ENCODE measurements at places on chromosomes 12 and 14. TPM values are rescaled to one million over a fixed set of nuclear protein-coding genes. Genes with fewer than 3 reads are reported as not detected.
A peak's percentile ranks its signal among the peaks of the same experiment; 100 is the strongest.

DNA sequence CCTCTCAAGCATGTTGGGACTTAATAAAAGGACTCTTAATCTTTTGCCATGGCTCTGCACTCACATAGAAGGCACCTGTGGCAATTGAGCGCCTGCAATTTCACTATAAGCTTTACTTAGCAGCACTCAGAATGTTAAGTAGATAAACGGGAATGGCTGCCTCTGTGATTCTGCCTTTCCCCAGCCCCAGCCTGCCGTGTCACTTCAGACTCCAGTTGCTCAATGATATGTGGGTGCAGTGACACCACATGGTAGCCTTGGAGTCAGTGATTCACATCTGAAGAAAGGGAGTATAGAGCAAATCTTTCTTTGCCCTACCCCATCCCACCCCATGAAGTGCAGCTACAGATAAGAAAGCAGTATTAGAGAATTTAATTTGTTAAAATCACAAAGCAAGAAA, 96.1 kb downstream of the ZFC3H1 start:
- no peaks in the 10 kb centered on the region for H3K4me1 ChIP-seq
- no peak for DNase-seq
- H3K4me3 ChIP-seq = no peak overlapping the region

DNA sequence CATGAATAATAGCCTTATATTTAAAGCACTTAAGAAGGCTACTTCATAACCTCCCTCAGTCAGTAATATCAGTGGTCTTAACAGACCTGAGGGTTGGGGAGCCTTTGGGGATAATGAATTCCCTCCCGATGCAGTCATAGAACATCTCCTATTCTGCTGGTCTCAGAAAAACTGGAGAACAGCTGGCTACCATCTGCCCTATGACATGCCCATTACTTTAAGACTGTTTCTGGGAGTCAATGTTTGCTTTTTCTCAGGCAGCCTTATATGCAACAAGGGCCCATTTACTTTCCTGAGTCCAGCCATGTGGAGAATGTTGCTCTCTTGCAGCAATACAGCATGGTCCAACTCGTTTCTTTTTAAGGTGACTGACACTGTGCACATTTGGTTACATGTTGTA, 161.7 kb upstream of the PARP11 start:
- H3K27ac ChIP-seq = no peak overlapping the region
- no peaks in the 10 kb centered on the region for H3K27me3 ChIP-seq
- H3K4me1 ChIP-seq = no peaks in the 10 kb centered on the region
- DNase-seq = no peak

DNA sequence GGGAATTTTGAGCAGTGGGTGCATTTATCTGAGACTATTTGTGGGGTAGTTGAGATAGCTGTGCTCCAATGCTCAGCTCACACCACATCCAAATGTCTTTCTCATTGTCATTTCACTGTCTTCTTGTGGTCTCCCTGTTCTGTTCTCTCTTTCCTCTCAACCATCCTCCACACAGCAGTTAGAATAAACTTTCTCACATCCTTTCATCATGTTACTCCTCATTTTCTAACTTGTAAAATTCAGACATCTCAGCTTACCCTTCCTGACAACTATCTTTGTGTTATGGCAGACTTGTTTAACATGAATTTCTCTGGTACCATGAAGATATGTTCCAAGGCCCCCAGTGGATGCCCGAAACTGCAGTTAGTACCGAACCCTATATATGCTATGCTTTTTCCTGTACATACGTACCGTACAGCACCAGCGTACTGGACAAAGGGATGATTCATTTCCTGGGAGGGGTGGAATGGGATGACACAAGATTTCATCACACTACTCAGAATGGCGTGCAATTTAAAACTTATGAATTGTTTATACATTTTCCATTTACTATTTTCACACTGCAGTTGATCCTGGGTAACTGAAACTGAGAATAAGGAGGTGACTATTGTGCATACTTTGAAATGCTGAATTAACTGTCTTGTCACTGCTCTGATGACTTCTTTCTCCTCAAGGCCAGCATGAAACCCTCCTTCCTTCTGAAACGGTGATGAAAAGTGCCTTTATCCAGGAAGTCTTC, 177.1 kb upstream of the SLC38A2 start:
- no peaks in the 10 kb centered on the region for H3K27me3 ChIP-seq
- no peak for DNase-seq
- no peak overlapping the region for H3K27ac ChIP-seq
- H3K36me3 ChIP-seq = no peaks in the 10 kb centered on the region
- no peaks in the 10 kb centered on the region for H3K4me1 ChIP-seq
- no peak overlapping the region for H3K4me3 ChIP-seq

DNA sequence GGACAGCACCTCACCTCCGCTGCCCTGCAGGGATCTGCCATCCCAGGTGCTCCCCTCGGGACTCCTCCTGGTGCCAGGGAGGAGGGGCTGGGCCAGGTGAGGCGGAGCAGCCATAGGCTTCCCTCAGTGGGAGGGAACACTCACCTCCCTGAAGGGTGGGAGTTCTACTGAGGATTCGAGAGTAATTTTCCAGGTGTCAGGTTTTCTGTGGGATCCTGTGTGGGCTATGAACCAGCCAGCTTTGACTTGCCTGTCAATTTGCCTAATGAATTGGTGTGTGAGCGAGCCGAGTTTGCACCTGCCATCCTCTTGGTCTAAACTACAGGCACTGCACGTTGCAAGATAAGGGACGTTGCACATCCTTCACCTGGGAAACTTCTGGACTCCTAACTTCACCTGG, 50.3 kb downstream of the NOC4L start:
- H3K4me3 ChIP-seq = no peak overlapping the region
- no peaks in the 10 kb centered on the region for H3K4me1 ChIP-seq
- H3K27me3 ChIP-seq = no peaks in the 10 kb centered on the region
- H3K36me3 ChIP-seq = no peaks in the 10 kb centered on the region

DNA sequence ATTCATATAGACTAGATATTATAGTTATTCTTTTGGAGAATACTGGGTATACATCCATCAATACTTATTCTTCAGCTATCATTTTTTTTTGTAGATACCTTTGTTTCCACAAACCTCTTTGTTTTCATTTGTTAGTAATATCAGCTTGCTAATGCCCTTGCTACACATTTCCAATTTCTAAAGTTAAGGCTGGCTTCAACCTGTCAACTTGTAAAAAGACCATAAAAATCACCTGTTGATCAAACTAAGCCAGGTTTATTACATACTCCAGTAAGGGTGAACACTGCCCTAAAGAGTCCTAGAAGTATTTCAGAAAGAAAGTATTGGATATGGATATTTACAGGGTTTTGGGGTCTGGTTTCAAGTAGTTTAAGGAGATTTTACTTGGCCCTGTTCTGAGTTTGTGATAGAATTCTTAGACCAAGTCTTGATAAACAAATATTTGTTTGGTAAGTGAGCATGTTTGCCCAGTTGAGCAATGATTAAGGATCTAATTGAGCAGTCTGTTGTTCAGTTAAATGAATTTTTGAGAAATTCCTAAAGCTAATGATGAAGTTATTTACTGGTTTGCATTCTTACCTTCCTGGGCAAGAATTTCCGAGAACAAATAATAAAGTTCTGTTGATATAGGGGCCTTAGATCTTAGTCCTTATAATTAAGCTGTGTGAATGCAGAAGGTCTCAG, 52.8 kb upstream of the LRTM2 start:
- no peaks in the 10 kb centered on the region for H3K36me3 ChIP-seq
- no peaks in the 10 kb centered on the region for H3K4me1 ChIP-seq
- no peaks in the 10 kb centered on the region for H3K27me3 ChIP-seq

GRCh38 chr12:31218203-31219025, 107.5 kb downstream of the SINHCAF start:
- H3K36me3 ChIP-seq = no peaks in the 10 kb centered on the region
- no peak overlapping the region for H3K4me3 ChIP-seq
- H3K27me3 ChIP-seq = no peaks in the 10 kb centered on the region
- H3K4me1 ChIP-seq = no peaks in the 10 kb centered on the region

DNA sequence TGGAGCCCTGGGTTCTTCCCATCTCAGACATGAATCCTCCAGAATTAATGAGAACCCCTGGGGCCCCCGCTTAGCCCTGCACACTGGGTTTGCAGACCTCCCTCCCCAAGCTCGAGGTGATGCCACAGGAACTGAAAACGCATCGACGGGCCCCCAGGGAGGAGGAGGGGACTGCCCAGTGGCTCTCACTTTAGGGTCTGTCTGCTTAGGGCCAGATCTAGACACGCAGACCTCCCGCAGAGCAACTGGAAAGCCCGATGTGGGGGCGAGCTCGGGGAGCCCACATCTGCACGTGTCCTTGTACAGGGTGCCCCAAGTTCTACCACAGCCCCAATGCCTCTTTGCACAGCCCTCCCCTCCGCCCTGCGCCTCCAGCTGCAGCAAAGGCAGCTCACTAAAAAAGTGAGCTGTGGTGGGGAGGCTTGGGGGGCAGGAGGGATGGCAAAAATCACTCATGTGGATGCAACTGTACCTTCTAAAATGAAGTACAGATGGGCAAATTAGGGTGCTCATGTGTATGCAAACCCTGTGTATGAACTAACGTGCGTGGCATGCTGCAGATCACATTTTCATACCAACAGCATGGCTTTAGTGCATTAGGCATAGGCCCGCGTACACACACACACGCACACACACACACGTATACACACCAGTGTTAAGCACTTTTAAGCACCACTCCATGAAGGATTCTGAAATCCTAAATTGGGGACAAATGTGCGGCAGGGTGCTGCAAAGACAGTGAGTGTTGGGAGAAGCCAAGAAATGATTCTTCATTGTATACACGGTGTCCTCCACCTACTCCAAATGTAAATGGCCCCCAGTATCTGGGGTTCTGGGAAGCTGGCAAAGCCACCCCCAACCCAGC, 99.9 kb upstream of the MAP1LC3B2 start:
- no peaks in the 10 kb centered on the region for H3K36me3 ChIP-seq
- DNase-seq = no peak
- H3K4me3 ChIP-seq = no peak overlapping the region
- no peaks in the 10 kb centered on the region for H3K4me1 ChIP-seq

DNA sequence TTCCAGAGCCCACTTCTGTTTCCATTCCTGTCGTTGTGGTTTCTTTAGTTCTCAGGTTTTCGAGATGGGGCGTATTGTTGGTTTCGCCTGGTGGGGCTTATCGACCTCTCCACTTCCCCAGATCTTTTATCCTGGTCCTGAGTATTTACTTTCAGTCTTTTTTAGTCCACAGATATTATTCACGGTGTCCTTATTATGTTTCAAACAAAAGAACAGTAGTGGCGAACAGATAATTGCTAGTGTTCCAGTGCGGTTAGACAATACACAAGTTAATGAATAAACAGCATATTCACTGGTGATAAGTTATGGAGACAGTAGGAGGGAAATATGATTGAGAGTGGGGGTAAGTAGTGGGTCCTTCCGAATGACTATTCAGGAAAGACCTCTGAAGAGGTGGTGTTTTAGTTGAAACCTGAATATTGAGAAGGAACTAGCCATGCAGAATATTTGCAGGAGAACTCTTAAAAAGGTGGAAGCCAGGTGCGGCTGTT, 668 bp downstream of the TMEM260 start:
- H3K4me3 ChIP-seq = peak overlapping the region; percentile 99
- no peak for DNase-seq
- H3K36me3 ChIP-seq = no peaks in the 10 kb centered on the region
- H3K4me1 ChIP-seq = peaks cover 4% of the 10 kb centered on the region
- H3K27ac ChIP-seq = no peak overlapping the region

DNA sequence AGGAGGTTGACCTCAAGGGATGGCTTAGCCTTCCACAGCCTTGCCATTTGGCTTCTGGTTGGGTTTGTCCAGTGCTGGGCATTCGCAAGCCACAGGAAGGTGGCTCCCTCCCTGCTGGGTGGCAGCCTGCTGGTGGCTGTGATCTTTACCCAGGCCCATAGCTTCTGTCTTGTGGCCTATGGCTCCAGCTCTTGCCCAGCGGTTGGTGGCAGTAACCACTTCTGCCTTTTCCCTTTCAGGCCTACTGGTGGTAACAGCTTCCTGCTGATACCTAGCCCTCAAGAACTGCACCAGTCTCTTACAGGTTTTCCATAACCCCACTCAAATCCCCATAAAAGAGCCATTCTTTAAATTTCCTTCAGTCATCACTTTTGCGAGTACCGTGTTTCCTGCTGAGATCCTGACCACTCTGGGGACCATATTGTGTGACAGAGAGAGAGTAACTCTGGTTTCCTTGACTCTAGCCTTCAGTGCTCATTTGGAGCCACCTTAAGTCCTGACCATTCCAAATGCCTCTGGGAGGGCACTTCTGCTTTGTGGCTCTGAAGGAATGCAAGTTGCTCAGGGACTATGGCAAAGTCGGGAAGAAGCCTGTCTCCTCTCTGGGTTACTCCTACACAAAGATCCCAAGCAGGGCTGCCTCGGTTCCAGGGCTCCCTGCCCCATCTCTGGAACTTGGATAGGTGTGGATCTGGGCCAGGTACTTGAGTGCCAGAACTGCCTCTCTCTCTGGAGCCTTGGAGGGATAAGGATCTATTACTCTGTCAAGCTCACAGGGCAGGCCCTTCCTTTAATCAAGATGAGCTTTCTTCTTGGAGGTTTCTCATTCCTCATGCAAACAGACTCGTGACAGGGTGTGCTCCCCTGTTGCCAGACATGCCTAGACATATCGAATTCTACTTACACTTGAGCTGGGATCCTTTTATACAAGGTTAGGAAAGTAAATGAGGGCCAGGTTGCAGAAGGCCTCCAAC, 2.9 kb upstream of the NYNRIN start:
- H3K4me3 ChIP-seq = no peak overlapping the region
- H3K36me3 ChIP-seq = no peaks in the 10 kb centered on the region
- H3K27ac ChIP-seq = no peak overlapping the region
- peak; percentile 44 for DNase-seq

GRCh38 chr14:56241461-56241860, 123.2 kb downstream of the PELI2 start:
- no peaks in the 10 kb centered on the region for H3K4me1 ChIP-seq
- no peak for DNase-seq
- H3K36me3 ChIP-seq = no peaks in the 10 kb centered on the region
- H3K27me3 ChIP-seq = no peaks in the 10 kb centered on the region
- H3K4me3 ChIP-seq = no peak overlapping the region
- H3K27ac ChIP-seq = no peak overlapping the region

- no peak overlapping the region for H3K4me3 ChIP-seq
- H3K4me1 ChIP-seq = no peaks in the 10 kb centered on the region
- no peak overlapping the region for H3K27ac ChIP-seq
- H3K36me3 ChIP-seq = no peaks in the 10 kb centered on the region
These were observed 158.5 kb downstream of the APAF1 start for GRCh38 chr12:98803468-98804209.

GRCh38 chr12:96150442-96150841, 43.7 kb upstream of the ELK3 start:
- no peaks in the 10 kb centered on the region for H3K4me1 ChIP-seq
- H3K4me3 ChIP-seq = no peak overlapping the region
- no peaks in the 10 kb centered on the region for H3K36me3 ChIP-seq
- H3K27ac ChIP-seq = no peak overlapping the region
- H3K27me3 ChIP-seq = no peaks in the 10 kb centered on the region

The ANKRD33 gene
- not detected for total RNA-seq

The OTX2 gene
- not detected for total RNA-seq
